ENCODE measurements at places on chromosomes 3 and 15.

- no peak for DNase-seq
Measured at GRCh38 chr3:121998611-121999473, 23.2 kb downstream of the ILDR1 start.

GRCh38 chr15:39180483-39180933 is 400.4 kb upstream of the THBS1 start:
- DNase-seq: no peak

DNA sequence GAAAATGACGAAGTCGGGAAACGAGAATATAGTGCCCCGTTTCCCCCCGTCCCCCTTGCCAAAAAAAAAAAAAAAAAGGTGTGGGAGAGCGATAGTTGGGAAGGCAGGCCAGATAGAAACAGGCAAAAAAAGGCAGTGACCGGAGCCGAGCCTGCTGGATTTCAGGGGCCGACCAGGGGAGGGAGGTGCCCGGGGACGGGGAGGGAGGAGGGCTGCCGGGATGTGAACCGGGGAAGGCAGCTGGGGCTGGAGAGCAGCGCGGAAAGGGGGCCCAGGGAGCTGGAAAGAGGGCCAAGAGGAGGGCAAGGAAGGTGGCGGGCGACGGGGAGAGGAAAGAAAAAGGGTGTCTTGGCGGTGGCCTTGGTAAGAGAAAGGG is 837 bp downstream of the LRRN1 start:
- DNase-seq: no peak

DNA sequence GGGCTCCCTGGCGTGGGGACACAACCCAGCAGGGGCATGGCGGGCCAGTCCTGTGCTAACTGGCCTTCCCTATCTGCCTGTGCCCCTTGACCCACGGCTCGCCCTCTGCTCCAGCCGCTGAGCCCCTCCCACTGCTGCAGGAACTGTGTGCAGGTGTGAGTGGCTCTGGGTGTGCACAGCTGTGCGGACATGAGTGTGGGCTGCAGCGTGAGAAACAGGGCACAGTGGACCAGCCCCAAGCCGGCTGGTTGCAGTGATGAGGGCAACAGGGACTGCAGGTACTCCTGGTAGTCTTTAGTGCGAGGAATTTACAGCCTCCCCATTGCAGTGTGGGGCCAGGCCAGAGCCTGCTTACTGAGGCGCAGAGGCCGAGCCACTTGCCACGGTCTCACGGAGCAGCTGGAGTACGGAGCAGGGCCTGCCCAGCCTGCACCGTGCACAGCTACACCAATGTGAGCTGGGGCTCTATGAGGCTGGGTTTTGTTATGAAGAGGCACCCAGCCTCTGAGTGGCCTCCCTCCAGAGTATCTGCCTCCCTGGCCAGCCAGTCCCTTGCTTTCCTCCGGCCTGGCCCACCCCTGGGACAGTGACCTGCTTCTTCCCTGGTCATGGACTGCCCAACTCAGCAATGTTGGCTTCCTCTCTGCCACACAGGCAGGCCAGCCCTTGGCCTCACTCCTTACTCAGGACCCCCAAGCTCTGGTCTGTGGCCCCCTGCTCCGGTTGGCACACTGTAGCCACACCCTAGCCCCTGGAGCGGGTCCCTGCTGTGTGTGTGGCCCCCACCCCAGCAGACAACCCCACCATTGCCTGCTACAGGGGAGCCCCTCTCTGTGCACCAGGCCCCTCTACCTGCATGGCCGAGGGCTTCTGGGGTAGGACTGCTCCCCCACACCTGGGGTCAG is 47.8 kb downstream of the PLXNA1 start:
- DNase-seq: no peak

- DNase-seq: no peak
Measured at GRCh38 chr15:50425219-50425618, 1.0 kb downstream of the USP8 start.

DNA sequence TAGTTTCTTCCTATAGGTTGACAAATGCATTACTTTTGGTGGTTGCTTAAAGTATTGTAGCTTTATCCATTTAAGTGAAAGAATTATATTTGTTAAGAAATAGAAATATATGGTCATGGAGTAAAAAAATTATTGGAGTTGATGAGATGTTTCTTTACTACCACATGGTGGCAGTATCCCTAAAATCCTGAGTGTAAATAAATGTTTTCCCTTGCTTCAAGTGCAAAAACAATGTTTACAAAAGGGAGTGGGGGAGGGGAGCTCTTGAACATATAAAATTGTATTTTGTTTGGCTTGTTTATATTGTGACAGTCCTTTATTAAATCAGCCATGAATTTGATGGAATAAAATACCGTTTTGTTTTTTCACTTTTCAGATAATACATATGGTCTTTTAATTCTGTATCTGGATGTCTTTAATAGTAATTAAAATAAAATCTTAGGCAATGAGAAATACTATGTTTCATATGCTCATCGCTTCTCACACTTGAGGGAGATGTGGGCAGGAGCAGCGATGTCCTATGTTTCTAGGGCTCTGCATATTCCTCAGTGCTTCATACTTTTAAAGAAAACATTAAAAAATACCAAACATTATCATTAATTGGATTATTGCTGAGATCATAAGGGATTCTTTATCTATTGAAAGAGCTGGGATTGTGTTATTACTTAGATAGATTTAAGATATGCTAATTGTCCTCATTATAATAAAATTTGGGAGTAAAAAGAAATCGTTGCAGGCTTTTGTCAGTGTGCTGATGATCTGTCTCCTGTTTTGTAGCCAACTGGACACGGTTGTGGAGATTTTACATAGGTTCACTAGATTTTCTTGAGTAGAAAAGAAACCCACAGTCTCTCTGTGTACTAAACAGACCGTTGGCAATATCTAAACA is 349.7 kb downstream of the TUSC7 start:
- DNase-seq: peak; percentile 27

Data from NCI-H1694 (cell line).